ENCODE measurements at places on chromosomes 7 and 10.

DNA sequence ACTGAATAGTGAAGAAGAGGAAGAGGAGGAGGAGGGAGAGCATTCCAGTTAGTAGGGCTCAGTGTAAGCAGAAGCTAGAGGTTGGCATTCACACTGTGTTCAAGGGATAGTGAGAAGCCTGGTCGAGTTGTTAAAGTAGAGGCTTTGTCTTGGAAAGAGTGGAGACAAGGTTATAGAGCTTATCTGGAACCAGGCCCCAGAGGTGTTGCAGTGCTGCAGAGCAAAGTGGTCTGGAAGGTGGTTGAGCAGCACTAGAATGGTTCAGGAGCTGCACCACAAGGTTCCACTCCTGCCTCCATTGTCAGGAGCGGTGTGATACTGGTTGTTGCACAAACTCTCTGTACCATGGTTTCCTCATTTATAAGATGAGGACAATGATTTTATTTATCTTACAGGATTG, 8.8 kb upstream of the PCGF5 start:
- no peak for DNase-seq

DNA sequence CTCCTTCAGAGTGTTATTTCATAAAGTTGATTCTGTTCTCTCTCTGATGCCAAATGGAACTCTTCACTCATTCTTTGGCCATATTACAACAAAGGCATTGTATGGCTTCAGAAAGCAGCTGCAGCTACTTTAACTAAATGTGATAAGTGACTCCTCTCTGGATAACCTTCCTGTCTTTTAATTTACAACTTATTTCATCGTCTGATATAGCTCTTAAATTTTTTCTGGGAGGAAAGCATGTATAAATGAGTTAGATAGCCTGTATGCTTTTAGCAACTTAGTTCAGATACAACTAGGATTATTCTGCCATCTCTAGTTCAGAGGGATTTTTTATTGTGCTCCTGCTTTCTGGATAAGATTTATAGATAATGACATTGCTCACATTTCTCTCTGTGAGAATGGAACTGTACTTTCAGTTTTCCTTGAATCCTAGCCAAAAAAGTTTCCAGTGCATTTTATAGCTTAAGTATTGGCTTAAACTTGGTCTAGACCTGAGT, 57.5 kb downstream of the KLHDC10 start:
- DNase-seq: no peak

GRCh38 chr7:24882989-24883621, 96.9 kb downstream of the OSBPL3 start:
- DNase-seq: peak; percentile 50

- DNase-seq: no peak
Observed at GRCh38 chr7:33853361-33854062, 51.8 kb upstream of the BMPER start.

DNA sequence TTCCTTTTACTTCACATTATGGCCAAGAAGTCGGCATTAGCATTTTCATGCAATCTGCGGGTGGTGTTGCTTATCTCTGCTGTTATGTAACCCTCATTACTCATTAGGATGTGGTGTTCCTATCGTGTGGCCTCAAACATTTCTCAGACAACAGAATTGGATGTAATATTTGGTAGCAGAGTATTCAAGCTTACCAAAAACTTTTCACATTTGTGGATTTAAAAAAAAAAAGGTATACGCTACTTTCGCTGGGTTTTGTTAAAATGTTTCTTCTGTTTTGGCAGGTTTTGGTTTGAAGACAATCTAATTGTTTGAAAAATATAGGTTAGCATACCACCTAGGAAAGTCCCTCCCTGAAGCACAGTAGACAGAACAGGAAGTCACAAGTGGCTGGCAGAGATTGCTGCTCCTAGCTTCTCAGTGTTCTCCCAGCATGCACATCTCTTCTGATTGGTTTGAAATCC, 128.8 kb downstream of the GATA3 start:
- no peak for DNase-seq

- DNase-seq: no peak
Observed at GRCh38 chr7:37448011-37448635, 541 bp downstream of the ELMO1 start.

GRCh38 chr7:37201876-37202198, 246.8 kb downstream of the ELMO1 start:
- no peak for DNase-seq

- no peak for DNase-seq
Observed at GRCh38 chr10:104170610-104171254, 48.8 kb downstream of the SFR1 start.

Measured in activated CD4-positive, alpha-beta T cell treated with anti-CD3 and anti-CD28 coated beads, Interleukin-2, amount 50 U/mL, for 48 hours (primary cell).